Astrocyte (in vitro differentiated cells and primary cell): ENCODE measurements at places on chromosomes 13 and 19.
A peak's percentile ranks its signal among the peaks of the same experiment; 100 is the strongest.

- DNase-seq = peak; percentile 83
Measured at GRCh38 chr19:45467456-45468158, at the start of gene FOSB. Gene FOSB, plus strand, starts transcription at chr19:45467996. Its CDS starts 591 bp downstream, at chr19:45468587.

- DNase-seq = no peak
Measured at GRCh38 chr13:112934078-112934477, 34.9 kb upstream of the MCF2L start.

DNA sequence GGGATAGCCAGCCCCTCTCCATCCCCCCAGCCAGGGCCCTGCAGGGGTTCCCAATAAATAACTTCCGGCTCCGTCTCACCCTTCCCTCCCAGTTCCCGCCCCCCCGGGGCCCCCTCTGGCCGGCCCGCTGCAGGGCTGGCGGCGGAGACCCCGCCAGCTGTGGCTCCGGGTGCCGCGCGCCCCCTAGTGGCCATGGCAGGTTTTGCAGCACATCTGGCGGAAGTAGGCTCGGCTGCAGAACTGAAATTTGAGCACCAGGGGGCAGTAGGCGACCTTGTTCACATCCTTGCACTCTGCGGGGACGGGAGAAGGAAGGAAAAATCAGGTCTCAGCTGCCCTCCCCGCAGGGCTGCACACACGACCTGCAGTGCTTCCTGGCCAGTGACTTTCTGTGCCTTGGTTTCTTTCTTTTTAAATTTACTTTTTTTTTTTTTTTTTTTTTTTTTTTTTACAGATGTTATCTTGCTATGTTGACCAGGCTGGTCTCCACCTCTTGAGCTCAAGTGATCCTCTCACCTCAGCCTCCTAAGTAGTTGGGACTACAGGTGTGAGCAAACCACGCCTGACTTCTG lies 3.6 kb upstream of the MYO1F start:
- peak; percentile 32 for DNase-seq

DNA sequence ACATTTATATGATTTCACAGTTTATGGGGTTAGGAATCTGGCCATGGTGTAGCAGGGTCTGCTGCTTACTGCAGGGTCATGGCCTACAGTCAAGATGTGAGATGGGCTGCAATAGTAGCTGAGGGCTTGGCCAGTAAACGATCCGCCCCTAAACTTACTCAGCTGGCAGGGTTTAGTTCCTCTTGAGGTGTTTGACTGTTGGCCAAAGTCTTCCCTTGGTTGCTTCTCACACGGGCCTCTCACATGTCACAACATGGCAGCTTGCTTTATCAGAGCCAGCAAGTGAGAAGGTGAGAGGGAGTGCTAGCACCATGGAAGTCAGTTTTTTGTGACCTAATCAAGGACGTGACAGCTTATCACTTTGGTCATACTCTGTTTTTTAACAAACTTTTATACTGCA lies 77.1 kb downstream of the DNAJC3 start:
- DNase-seq = no peak

DNA sequence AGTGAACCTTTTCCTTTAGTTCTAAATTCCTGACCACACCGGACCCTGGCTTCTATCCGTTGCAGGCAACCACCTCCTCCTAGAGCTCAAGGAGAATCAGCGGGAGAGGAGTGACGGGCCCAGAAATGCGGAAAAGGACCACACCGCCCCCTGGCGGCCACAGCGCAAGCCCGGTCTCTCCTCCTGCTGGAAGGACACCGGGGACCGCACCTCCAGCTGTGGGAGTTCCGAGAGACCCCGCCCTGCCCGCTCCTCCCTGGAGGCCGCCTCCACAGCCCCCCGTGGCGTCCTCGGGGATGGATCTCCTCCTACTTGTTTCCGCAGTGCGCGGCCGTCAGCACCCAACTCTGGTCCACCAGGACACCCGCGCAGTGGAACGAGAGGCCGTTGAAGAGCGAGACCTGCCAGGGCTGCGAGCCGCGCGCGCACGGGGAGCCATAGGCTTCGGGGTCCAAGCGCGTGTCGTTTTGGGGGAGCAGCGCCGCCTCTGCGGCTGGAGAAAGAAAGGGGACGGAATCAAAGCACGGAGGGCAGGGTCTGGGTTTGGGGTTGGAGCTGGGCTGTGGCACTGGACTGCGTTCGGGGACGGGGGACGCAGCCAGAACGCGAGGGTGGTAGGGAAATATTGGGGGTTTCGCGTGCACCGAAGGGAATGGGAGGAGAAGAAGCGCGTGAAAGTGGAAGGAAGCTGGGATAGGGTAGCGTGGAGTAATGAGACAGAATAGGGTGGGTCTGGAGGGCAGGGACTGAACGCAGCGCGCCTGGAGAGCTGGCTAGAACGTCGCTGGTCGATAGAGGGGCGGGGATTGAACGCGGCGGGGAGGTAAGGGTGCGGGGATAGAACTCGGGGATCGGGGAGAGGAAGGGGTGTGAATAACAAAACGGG lies 2.5 kb downstream of the KLK10 start:
- DNase-seq = no peak

GRCh38 chr13:93249364-93250306 lies 23.0 kb downstream of the GPC6 start:
- DNase-seq = peak; percentile 91

DNA sequence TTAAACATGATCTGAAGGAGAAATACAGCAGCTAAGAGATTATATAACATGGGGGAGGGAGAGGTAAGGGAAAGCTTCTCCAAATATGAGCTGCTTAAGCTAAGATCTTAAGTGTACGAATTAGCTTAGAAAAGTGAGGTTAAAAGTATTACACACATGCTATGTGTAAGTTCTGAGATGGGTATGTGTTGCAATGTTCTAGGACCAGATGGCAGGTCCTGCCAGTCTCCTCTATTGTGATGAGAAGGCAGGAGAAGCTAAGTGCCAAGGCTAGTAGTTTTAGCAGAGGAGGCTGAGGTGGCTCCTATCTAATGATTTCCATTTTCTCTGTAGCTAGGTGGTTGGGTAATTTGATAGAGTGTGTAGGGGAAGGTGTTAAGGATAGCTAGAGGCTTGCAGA lies 57.6 kb downstream of the MICU2 start:
- no peak for DNase-seq

DNA sequence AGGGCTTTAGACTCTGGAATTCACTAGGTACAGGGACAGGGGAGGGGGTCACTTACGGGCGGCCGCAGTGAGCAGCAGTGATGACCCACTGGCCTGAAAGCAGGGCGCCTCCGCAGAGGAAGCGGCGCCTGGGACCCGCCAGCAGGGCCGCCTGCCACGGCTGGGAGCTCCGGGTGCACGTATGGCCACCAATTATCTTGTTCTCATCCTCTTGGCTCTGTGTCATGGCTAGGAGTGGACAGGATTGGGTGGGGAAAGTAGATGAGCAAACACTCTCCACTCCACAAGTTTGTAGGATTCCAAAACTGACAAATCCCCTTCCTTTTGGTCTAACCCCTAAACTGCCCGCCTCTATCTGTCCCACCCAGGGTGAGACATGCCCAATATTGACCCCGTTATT lies 1.2 kb downstream of the KLK14 start:
- DNase-seq = no peak

DNA sequence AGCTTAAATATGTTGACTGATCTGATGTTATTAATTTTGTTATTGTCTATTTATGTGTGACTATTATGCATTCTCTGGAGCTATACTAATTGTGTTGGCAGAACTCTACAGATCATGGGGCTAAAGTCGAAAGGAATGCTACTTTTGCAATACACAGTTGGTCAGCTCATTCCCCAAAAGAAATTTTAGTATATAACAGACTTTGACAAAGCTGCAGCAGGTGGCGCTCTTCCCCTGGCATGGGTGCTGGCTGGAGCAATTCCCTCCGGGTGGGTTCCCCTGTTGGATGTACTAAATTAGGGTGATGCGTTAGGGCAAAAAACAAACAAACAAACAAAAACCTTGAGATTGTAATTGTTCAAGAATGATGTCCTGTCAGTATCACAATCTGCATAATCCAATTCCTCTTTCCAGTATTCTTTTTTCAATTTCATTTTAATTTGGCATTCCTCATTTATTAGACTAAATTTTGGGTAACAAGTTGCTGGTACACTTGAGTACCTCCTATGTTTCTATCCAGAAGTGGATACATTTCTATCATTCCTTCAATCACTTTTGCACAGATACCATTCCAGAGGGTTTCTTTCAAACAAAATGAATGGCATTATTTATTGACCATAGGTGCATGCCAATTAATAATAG lies 322.8 kb upstream of the EDNRB start:
- peak; percentile 12 for DNase-seq

DNA sequence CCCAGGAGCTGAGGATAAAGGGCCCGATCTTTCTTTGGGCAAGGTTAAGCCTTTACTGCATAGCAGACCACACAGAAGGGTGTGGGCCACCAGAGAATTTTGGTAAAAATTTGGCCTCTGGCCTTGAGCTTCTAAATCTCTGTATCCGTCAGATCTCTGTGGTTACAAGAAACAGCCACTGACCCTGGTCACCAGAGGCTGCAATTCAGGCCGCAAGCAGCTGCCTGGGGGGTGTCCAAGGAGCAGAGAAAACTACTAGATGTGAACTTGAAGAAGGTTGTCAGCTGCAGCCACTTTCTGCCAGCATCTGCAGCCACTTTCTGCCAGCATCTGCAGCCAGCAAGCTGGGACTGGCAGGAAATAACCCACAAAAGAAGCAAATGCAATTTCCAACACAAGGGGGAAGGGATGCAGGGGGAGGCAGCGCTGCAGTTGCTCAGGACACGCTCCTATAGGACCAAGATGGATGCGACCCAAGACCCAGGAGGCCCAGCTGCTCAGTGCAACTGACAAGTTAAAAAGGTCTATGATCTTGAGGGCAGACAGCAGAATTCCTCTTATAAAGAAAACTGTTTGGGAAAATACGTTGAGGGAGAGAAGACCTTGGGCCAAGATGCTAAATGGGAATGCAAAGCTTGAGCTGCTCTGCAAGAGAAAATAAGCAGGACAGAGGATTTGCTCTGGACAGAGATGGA lies 8.4 kb upstream of the CEACAM19 start:
- peak; percentile 55 for DNase-seq

DNA sequence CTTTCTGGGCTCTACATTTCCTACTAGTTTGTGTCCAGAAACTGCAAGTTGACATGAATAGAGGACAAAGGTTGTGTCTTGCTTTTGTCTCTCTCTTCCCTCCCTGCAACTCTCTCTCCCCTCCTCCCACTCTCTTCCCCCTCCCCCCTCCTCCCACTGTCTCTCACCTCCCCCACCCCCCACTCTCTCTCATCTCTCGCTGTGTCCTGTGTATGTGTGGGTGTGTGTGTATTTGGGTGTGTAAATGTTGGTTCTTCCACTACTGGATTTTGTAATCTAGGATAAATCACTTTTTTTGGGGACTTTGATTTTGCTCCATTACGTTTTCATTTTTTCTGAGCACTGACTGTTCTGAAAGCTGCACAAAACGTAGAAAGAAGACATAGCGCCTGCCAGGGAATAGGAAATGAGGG lies 48.4 kb downstream of the AKAP11 start:
- no peak for DNase-seq

DNA sequence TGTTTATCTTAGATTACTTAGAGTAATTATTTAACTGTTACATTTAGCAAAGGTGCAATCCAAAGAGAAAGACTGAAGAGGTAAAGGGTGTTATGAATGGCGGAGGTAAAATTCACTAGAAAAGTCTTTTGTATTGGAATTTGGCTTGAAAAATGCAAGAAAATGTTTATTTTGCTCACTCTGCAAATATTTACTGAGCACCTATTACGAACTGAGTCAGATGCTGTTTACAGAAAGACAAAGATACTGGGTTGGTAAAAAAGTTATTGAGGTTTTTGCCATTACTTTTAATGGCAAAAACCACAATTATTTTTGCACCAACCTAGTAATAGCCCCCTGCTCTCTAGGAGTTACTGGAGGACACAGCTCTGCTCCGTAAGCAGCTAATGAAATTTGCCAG lies 135.2 kb downstream of the RBM26 start:
- DNase-seq = no peak

DNA sequence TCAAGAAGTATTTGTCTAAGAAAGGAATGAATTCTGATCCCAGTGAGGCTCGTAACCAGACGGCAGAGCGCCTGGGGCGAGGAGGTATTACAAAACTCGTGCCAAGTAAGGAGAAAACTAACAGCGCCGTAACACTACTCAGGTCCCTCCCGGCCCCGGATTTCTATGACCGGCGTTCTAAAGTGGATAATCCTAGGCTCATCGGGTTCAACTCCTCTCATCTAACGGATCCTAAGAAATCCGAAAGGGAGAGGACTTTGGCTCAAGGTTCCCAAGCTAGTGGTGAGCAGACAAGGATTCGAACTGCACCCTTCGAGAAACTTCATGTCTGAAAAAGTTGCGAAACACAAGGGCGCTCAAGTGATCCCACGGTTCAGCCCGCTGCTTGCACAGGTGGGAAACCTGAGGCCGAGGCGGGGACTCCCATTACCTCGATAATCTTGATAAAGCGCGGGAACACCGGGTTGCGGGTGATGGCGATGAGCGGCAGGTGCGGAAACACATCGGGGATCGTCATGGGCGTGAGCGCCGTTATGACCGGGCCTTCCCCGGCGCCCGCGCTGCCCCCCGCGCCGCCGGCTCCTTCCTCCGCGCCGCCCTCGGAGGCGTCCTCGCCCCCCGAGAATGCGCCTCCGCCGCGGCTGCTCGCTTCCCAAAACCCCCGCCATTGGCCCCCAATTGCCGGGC lies 529 bp downstream of the LONP1 start:
- no peak for DNase-seq

DNA sequence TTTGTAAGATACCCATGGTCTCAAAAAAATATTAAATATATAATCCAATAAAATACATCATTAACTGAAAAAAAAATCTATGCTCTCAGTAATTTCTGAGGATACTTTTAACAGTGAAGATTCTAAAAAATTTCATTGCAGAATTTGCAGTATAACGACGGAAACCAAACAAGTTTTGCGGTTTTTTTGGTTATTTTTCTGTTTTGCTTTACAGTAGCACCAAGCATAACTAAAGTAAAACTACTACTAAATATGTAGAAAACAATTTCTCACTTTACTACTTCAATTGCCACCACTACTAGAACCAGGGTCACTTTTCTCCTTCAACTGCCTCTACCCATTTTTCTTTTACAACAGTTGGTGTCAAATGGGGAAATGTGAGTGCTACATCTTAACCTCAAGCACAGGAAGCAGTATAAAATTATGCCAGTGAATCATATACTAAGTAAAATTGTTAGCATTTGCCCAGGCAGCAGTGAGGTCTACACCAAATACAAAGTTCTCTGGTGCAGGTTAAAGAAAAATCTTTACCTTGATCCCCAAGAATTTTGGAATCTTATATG lies 24.1 kb downstream of the MICU2 start:
- no peak for DNase-seq

DNA sequence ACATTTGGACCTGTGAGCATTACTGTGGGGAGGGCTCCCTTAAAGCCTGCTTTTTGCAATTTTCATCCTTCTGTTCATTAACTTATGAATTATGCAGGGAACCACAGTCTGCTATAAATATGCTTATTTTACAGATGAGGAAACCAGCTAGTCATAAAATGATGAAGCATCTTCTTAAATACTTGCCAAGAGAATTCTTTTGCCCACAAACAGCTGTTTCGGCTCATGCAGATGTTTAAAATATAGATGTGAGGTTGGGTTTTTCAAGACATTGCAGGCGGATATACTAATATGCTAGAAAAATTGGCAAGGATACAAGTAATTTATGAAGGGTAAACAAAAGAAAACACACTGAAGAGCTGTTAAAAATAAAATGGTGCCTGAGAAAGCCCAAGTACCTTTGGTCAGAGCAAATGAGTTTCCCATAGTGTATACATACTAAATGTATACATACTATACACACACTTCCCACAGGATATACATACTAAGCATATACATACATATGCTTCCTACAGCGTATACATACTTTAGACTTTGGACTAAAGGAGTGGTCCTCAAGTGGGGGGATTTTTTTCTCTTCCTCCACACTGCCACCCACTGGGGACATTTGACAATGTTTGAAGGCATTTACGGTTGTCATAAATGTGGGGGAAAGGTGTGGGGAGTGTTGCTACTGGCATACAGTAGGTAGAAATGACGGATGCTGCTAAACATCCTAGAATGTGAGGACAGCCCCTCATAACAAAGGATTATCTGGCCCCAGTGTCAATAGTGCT lies 164.9 kb upstream of the CSNK1A1L start:
- no peak for DNase-seq
